ENCODE measurements at places on chromosomes 12 and 14. TPM values are rescaled to one million over a fixed set of nuclear protein-coding genes. Genes with fewer than 3 reads are reported as not detected.

Gene SLC16A7
- total RNA-seq: 35.1 TPM

Gene ENDOU
- total RNA-seq: not detected

Gene SMCO2
- total RNA-seq: not detected

Gene HOXC6
- total RNA-seq: not detected

Gene SSTR1
- not detected for total RNA-seq

Gene RHOF
- 152 TPM for total RNA-seq

Gene SYCP3
- total RNA-seq: 0.22 TPM

Gene SLC5A8
- not detected for total RNA-seq

Gene KRT4
- not detected for total RNA-seq

Gene KLHDC1
- 2.0 TPM for total RNA-seq

Gene SLC17A8
- total RNA-seq: not detected

Gene NOVA1
- total RNA-seq: not detected

Gene CD69
- 66.8 TPM for total RNA-seq

Gene SDS
- 0.20 TPM for total RNA-seq

Gene TEX22
- total RNA-seq: 2.9 TPM

Gene SIX1
- total RNA-seq: not detected

Gene CCDC38
- total RNA-seq: 0.24 TPM

Gene ZNF605
- 5.6 TPM for total RNA-seq

Gene ATXN7L3B
- 22.5 TPM for total RNA-seq

Gene ANO2
- not detected for total RNA-seq

Gene SMIM41
- not detected for total RNA-seq

Gene VRTN
- total RNA-seq: not detected

Gene CFAP54
- 0.88 TPM for total RNA-seq

Gene EXOC3L4
- total RNA-seq: not detected

Gene NUAK1
- total RNA-seq: not detected

Gene ISCA2
- 28.6 TPM for total RNA-seq

Gene SLCO1C1
- not detected for total RNA-seq

Gene MED13L
- 49.7 TPM for total RNA-seq

Gene GOLGA3
- 68.2 TPM for total RNA-seq

Gene MARCHF9
- 26.3 TPM for total RNA-seq

Gene PCED1B
- 56.9 TPM for total RNA-seq

Gene SOAT2
- 0.48 TPM for total RNA-seq

Gene ZNF10
- total RNA-seq: 5.6 TPM

Gene ABCB9
- total RNA-seq: 3.9 TPM

Gene GRIP1
- 1.5 TPM for total RNA-seq

Gene CLEC4D
- not detected for total RNA-seq

Gene GLIPR1L1
- not detected for total RNA-seq

Gene CDK17
- total RNA-seq: 36.0 TPM

Gene CD9
- total RNA-seq: 16.2 TPM
